ENCODE measurements at places on chromosomes 4 and X.

GRCh38 chr4:188275686-188276085, 136.4 kb downstream of the TRIML1 start:
- no peak for DNase-seq

DNA sequence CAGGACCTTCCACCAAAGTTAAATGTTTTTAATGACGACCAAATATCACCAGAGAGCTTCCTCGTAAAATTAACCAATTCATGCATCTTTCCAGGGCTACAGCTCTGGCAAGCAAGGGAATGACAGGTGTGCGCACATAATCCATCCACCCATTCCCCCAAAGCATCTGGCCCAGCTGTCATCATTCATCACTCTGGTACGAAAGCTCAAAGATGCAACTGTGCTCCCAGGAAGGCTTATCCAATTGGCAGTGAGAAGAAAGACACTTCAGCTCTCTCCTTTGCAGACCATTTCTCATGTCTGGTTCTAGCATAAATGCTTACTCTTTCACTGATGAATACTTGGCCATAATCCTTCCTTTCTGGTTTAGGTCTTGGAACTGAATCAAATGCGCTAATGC, 139.2 kb downstream of the NSUN7 start:
- DNase-seq = no peak

- DNase-seq = no peak
Measured at GRCh38 chrX:78595901-78596502, 63.1 kb downstream of the RTL3 start.

GRCh38 chrX:132750331-132751062, 207.9 kb downstream of the HS6ST2 start:
- no peak for DNase-seq

- DNase-seq = no peak
Measured at GRCh38 chr4:5144384-5144783, 93.1 kb downstream of the STK32B start.

DNA sequence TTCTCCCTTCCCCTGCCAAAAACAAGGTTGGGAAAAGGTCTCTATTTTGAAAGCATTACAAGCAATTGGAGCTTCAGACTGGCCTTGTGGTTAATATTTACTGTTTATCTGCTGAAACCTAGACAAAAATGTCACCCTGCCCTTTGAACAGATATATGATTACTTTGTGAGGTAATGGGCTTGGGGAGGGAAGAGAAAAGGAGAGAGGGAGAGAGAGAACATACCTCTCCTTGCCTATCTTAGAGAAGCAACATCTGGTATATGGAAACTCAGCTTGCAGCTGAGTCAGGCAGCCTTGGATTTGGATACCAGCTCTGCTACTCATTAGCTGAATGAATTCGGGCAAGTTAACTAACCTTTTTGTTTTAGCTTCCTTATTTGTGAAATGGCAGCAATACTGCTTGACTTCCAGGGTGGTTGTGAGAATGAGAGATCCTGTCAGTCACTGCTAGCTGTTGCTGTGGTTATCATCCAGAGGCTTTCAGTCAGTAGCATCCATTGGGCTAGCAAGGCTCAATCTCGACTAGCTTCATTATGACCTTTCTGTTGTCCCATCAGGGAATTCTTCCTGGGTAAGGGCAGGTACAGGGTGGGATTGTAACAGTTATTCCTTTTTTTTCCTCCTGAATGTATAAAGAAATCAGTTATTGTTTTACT, 41.1 kb downstream of the ZFX start:
- DNase-seq = no peak

- no peak for DNase-seq
Measured at GRCh38 chrX:69813677-69814076, 197.8 kb downstream of the EDA start.

GRCh38 chrX:66015152-66015831, 24.6 kb downstream of the VSIG4 start:
- DNase-seq = no peak

- DNase-seq = peak; percentile 71
Measured at GRCh38 chr4:182806259-182807252, 110.6 kb downstream of the DCTD start.

DNA sequence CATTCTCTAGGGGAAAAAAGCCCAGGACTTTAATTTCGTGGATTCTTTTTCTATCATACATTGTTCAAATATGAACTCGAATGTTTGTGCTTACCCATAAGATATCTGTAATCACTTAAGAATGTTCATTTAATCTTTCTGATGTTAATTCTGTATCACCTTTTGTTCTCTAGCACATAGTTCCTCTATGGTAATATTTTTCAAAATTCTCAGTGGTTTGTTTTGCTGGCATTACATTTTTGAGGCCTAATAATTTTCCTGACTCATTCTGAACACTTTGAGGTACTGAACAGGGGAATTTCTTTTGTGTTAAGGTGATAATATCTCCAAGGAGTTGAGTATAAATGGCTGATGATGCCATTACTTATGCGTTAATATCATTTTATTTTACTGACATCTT, 490.7 kb upstream of the PITX2 start:
- no peak for DNase-seq

DNA sequence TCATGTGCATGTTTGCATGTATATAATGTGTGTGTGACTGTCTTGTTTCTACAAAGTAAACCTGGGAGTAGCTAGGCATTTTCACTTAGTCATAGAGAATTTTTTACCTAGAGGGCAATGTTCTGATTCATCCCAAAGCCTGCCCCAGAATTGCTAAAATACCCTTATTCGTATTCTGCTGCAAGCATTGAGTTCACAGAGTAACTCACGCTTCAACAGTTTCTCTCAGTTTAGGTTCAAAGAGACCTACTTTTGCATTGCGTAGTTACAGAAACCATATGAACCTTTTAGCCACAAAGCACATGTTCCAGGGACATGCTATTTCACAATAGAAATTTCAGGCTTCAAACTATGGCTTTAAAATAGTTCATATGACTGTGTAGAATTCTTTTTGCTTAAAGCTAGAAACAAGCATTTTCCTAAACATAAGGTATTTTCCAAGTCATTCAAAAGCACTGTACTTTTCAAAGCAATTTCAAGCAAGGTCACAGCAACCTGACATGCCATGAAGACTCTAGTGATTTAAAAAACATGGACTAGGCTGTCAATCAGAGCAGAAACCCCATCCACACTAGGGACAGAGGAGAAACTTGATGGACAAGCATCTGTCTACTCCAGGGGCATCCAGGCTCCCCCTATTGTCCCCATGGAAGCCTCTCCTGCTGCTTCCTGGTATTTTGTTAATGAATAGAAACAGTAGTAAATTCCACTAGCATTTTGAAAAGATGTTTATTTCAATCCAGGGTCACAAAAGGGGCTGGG, 81.5 kb upstream of the MAPK10 start:
- no peak for DNase-seq

DNA sequence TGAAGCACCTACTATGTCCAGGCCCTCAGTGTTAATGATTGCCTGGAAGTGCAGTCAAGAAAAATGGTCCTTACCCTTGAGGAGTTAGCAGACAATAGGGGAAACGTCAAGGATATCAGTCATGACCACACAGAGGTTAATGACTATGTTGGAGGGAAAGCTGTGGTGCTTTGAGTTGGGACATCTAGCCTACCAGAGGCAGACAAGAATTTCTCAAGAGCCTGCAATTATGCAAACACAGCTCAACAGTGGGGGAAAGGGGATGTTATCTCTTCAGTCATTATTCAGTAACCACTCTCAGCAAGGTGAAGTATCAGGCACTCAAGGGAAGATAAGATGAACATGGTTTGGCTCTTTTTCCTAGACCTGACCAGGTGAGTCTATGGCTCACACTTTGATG, 7.0 kb upstream of the FGFBP1 start:
- no peak for DNase-seq

- no peak for DNase-seq
Measured at GRCh38 chrX:136899221-136899620, 18.7 kb upstream of the RBMX start.

DNA sequence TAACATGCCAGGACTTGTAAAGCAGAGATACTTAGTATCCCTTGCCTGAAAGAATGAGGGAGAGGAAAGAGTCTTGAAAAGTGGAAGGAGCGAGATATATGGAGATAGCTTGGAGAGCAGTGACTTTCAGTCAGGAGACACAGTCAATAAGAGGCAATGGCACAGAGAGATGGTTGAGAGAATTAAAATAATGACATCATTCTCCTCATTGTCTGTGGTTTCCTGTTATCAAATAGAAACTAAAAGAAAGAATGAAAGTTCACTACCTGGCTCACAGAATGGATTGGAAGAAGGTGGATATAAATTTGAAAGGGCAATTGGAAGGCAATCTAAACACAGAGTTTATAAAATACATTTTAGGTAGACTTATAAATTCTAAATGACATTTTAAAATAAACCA, 760.2 kb upstream of the AADAT start:
- DNase-seq = no peak

- no peak for DNase-seq
Measured at GRCh38 chr4:185657183-185657582, 121.9 kb upstream of the PDLIM3 start.

DNA sequence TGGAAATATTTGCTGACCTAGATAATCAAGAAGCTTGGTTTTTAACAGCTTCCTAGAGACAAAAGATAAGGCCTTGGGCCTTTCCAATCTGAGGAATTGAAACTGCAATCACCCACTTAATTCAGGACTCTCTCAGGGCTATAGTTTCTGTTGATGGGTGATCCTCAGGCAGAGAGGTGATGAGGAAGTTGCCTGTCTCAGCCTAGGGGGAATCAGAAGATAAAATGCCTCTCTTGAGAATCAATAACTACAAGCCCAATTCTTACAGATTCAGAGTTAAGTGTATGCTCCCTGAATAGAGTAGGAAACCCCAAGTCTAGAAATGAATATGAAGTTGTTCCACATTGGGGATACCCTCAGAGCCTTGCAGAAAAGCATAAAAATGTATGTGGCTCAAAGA, 45.5 kb downstream of the NFKB1 start:
- no peak for DNase-seq

- peak; percentile 4 for DNase-seq
Measured at GRCh38 chrX:155880586-155881157, 473 bp upstream of the VAMP7 start.

DNA sequence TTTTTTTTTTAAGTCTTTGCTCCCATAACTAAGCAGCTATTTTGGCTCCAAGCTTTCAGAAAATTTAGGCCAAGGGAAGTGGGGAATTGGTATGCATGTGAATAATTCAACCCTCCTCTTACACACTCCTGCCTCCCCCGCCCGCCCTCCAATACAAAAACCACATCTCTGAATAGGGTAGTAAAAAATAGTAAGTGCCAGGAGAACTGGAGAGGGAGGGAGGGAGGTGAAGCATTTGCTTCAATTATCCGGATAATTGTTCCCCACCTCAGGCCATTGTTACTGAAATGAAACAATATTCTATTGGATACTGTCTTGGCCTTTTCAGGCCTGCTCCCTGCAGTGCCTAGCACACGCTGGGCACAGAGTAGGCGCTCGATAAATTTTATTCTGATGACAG, 5.5 kb upstream of the GSX2 start:
- no peak for DNase-seq

- DNase-seq = no peak
Measured at GRCh38 chrX:17812763-17813162, 48.3 kb downstream of the RAI2 start.

DNA sequence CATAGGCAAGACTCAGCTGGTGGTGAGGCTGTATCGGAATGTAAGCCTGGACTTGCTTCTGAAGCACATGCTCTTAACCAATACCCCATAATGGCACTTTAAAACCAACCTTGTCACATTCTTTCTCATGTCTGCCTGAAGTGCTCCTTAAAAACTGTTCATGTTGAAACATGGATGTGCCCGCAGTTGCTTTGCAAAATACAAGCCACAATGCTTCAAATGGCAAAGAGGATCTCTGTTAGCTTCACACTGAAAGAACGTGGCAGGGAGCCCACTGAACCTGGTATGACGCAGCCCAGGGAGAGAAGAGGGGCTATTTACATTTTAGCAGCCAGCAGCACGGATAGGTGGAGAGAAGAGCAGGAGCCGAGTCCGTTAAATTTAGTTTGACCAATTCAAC, 29.3 kb downstream of the SOD3 start:
- DNase-seq = no peak

DNA sequence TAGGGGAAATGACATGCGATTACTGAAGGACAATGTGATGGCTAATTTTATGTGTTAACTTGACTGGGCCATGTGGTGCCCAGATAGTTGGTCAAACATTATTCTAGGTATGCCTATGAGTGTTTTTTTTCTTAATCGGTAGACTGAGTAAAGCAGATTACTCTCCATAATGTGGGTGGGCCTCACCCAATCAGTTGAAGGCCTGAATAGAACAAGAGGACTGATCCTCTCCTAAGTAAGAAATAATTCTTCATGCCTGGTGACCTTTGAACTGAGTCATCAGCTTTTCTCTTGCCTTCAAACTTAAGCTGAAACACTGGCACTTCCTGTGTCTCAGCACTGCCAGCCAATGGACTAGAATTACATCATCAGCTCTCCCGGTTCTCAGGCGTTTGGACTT, 164.0 kb upstream of the FGF13 start:
- no peak for DNase-seq

DNA sequence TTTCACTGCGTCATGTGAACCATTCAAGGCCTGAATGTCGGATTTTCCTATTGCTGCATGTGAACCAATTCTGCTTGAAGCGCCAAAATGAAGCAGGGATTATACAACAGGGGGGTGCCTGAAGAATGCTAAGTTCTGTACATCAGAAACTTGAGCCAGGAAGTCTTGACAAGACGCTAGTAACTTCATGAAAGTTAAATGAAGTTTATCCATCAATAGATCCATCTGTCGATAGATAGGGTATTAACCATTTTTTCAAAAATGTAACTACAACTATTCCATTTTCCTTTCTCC, 590 bp upstream of the NAF1 start:
- DNase-seq = no peak

GRCh38 chrX:773292-774025, 142.9 kb downstream of the SHOX start:
- no peak for DNase-seq

Measured in right renal cortex interstitium (tissue), 3 donors.